Pericardium fibroblast (primary cell): ENCODE measurements at places on chromosomes 1 and 21. TPM values are rescaled to one million over a fixed set of nuclear protein-coding genes. Genes with fewer than 3 reads are reported as not detected.

Gene PTGER3
- total RNA-seq: 0.47 and 0.51 TPM in 2 replicates

Gene IFI16
- 79.1 and 183 TPM in 2 replicates for total RNA-seq

Gene TIE1
- total RNA-seq: 1.5 and 8.1 TPM in 2 replicates

Gene DYNLT4
- total RNA-seq: 1.4 TPM in 1 of 2 replicates, not detected in the other

Gene OLFML2B
- 3.4 and 18.9 TPM in 2 replicates for total RNA-seq

Gene HSPB7
- 2.0 and 22.6 TPM in 2 replicates for total RNA-seq

Gene SLC1A7
- 0.09 and 0.82 TPM in 2 replicates for total RNA-seq

Gene GPR37L1
- not detected in 2 replicates for total RNA-seq

Gene SV2A
- total RNA-seq: 5.8 and 7.5 TPM in 2 replicates

Gene KRTAP10-10
- not detected in 2 replicates for total RNA-seq

Gene TDRD5
- total RNA-seq: not detected in 2 replicates

Gene NBPF20
- 1.4 and 3.5 TPM in 2 replicates for total RNA-seq
